ENCODE measurements at places on chromosomes 6 and 20.

DNA sequence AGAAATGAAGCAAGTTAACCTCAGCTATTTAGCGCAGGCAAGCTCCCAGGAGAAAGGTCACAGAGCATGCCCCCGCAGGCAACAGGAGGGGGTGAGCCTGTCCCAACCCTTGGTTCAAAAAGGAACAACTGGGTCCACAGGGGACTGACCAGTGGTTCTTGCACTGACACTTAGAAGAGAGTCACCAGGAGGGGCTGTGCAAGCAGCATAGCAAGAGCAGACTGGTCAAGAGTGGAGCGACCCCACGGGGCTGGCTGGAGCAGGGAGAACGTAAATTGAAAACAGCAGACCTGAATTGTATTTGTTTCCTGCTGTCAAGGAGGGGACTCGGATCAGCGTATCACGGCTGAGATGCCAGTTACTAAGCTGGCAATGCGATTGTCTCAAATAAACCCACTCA, 32.8 kb downstream of the GABRR1 start:
- no peak for DNase-seq

GRCh38 chr6:38773338-38773737, 58.2 kb downstream of the DNAH8 start:
- no peak for DNase-seq

- no peak for DNase-seq
Observed at GRCh38 chr6:31299511-31299910, 27.6 kb upstream of the HLA-C start.

DNA sequence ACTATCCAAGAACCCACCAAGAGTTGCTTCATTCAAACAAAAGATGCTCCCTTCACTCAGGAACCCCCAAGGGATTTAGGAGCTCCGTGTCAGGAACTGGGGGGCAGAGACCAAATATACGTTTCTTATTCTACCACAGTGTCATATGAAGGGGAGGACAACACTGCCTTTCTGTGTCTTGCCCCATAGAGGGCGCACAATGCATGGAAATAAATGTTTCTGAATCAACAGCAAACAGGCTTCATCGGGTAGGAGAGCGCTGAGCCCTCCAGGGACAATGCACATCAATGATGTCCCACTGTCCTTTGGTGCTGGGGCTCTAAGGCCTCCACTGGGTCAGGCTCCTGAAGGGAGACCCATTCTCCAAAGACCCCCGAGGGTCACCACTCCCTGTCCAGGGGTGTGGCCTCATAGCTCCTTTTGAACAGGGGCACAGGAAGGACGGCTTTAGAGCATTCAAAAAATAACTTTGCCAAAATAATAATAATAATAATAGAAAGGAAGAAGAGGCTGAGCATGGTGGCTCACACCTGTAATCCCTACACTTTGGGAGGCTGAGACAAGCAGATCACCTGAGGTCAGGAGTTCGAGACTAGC, 31.1 kb downstream of the PLG start:
- peak; percentile 39 for DNase-seq

- no peak for DNase-seq
Observed at GRCh38 chr6:142373268-142374090, 71.7 kb downstream of the ADGRG6 start.

GRCh38 chr6:9009931-9010330, 574.6 kb upstream of the SLC35B3 start:
- no peak for DNase-seq

Measured in mucosa of gallbladder (tissue), 1 donor.